ENCODE measurements at places on chromosomes 12 and 14.
A peak's percentile ranks its signal among the peaks of the same experiment; 100 is the strongest.

DNA sequence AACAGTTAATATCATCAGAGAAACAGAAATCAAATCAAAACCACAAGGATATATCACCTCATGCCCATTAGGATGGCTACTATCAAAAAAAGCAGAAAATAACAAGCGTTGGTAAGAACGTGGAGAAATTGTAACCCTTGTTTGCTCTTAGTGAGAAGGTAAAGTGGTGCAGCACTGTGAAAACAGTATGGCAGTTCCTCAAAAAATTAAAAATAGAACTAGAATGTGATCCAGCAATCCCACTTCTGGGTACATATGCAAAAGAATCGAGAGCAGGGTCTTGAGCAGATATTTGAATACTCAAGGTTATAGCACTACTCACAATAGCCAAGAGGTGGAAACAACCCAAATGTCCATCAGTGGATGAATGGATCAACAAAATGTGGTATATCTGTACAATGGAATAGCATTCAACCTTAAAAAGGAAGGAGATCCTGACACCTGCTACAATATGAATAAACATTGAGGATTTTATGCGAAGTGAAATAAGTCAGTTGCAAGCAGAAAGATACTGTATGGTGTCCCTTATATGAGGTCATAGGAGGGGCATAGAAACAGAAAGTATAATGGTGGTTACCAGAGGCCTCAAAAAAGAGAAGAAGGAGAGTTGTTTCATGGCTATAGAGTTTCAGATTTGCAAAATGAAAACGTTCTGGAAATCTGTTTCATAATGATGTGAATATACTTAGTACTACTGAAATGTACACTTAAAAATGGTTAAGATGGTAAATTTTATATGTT lies 131.0 kb upstream of the EEA1 start:
- DNase-seq: no peak

GRCh38 chr12:124902916-124903315 lies 11.5 kb downstream of the UBC start:
- no peak for DNase-seq

- no peak for DNase-seq
Measured at GRCh38 chr14:54125109-54125508, 168.5 kb upstream of the BMP4 start.

DNA sequence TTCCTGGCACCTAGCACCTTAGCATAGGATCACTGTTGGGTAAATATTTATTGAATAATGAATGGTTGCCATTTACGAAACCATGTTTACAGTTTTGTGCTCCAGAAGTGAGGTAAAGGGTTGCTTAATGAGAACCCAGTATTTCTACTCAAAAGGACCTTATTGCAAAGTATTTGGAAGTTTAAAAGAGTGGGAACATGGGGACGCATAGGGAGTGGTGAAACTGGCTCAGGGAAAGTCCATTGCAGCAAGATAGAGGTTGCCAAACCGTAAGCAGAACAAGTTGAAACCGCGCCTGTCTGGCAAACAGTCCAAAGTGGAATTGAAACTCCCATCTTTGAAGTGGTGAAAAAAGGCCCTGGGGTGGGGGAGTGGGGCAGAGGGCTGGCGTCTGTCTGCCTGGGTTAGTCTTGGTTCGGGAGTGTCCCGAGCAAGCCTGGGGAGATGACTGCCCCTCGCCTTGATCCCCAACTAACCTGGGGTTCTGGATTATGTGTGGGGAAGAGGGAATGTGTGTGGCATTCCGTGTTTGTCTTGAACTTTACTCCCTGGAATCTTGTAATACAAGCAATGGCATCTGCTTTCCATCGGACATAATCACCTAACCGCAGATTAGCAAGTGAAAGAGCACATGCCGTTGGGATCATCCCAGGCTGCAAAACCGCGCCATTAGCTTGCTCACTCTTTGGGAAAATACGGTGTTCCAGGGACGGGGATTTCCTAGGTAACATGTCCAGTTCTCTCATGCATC lies 7.2 kb downstream of the ALDH2 start:
- peak; percentile 59 for DNase-seq

DNA sequence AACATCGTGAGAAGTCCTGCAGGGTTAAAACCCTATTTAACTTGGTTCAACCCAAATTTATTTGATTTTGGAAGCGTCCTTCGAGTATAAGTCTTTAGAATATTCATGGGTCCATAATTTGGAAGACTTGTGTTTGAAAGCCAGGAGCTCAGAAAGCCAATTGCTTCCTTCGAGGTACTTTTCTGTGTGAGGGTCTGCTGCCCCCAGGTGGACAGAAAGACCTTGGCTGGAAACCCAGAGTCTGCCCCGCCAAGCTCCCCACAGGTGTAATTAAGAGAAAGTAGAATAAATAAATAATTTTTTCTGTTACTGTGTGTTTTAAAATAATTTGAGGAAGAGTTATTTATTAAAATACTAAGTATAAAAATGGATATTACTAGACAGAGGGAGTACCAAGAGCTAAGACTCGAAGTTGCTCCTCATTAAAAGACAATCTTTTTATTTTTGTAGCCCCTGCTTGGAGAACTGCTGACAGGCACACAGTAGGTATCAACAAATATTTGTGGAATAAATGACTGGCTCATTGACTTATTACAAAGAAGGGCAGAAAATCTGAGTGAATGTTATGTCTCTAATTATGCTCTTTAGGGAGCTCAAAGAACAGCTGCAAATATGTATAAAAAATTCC lies 105.8 kb downstream of the PAH start:
- DNase-seq: peak; percentile 13

- DNase-seq: no peak
Measured at GRCh38 chr12:91663310-91663709, 480.7 kb upstream of the DCN start.

DNA sequence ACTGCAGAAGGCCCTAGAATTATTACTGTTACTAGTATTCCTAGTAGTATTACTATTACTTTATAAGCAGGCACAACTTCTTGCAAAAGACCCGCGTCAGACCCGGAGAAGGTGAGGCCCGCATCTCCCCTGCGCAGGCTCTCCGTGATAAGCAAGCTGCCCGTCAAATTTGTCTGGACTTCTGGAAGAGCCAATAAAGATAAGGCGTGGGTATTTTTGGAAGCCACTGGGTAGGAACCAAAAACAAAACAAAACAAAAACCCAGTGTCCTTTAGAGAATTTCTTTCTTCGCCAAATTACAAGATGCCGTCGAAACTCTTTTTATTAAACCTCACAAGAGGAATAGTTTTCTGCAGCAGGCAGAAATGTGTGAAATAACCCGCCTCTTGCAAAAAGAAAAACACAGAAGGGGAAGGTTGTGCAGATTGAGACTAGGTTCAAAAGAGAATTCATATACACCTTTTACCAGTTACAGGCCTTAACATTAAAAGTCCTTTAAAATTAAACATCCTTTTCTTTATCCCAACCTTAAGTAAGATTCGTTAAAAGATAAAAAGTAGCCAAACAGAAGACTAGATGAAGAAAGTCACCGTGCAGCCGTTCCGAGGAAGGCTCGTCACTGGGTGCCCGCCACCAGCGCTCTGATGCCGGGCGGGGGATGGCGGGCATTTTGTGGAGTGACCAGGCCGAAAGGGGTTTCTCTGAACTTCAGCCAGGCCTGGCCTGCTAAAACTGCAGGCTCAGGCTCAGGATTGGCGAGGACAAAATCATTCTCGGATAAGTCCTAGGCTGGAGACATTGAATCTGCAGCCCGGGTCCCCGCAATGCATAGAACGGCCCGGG lies 1.6 kb downstream of the TBX5 start:
- DNase-seq: peak; percentile 54

- DNase-seq: peak; percentile 9
Measured at GRCh38 chr12:31897781-31898503, 61.3 kb upstream of the RESF1 start.

DNA sequence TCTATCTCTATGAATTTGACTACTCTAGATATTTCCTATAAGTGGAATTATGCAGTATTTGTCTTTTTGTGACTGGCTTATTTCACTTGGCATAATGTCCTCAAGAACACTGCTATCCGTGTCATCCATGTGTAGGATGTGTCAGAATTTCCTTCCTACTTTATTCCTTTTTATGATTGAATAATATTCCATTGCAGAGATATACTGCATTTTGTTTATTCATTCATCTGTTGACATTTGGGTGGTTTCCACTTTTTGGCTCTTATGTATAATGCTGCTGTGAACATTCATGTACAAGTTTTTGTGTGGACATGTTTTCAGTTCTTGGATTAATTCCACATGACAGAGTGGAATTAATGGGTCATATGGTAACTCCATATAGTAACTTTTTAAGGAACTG lies 45.7 kb upstream of the ATP2A2 start:
- no peak for DNase-seq

DNA sequence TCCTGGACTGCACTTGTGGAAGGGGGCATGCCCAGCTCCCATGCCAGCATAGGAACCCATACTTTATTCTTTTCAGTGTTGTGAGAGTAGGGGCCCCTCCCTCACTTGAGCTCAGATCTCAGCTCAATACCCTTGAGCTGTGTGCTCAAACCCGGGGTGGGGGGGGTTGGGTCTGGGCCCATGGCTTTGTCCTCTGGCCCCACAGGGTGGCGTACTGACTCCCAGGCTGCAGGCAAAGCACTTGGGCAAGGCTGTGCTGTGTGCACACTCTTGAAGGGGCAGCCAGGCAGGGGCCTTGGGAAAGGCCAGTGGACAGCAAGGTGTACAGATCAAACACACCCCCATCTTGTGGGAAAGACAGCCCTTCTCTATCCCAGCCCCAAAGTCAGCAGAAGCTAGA lies 81.8 kb downstream of the WIF1 start:
- no peak for DNase-seq

GRCh38 chr14:87745507-87746118 lies 247.4 kb downstream of the GALC start:
- peak; percentile 8 for DNase-seq

DNA sequence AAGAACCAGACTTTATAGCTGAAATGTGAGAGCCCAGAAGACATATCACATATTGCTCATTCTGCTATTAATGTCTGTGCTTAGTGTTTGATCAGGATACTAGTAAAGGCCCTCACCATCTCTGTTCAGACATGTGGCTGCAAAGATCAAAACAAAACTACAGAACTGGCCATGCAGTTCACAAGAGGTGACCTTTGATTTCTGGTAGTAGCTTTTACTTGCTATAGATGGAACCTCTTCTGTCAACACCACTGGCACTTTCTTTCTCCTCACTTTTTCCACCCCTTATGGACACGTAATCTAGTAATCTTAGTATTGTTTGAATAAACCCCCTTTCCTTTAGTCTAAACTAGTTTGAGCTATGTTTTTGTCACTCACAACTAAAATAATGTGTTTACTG lies 214.8 kb downstream of the EPS8 start:
- no peak for DNase-seq

GRCh38 chr12:82660541-82661325 lies 26.0 kb upstream of the TMTC2 start:
- DNase-seq: peak; percentile 5

DNA sequence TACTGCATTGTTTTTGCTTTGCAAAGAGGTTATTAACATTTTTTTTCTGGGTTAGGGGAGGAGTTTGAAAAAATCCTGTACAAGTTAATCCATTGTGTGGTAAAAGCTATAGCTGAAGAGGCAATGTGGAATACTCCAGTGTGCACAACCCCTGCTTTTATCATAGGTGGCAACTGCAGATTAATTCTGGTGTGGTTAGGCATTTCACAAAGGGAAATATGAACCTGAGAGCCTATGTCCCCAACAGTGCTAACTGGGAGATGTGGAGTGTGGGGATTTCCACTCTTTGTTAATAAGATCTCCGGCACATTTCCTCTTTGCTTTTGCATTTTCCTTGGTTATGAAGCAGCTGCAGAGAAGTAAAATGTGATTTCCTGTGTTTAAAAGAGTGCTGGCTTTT lies 33.6 kb downstream of the PRORP start:
- peak; percentile 60 for DNase-seq

DNA sequence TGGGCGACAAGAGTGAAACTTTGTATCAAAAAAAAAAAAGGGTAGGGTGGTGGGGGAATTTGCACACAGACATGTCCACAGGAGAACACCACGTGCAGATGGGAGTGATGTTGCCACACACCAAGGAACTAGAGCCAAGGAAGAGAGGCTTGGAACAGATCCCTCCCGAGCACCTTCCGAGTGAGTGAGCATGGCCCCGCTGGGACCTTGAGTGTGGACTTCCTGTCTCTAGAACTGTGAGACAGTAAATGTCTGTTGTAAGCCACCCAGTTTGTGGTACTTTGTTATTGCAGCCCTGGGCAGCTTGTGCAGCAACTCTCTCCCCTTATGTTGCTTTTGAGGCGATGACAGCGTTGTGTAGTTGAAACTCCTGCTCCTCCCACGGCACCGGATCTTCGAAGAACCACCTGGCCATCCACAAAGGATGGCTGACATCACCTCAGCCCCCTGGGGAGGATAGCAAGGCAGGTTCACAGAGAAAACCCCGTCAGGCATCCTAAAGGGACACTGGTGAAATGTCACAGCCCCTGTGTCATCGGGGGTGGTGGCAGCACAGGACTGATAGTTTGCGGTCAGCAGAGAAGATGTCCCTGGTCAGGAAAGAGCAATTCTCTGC lies 54.7 kb upstream of the PLEKHG3 start:
- peak; percentile 38 for DNase-seq

- DNase-seq: peak; percentile 59
Measured at GRCh38 chr12:48988030-48988649, 10.0 kb downstream of the WNT1 start.

DNA sequence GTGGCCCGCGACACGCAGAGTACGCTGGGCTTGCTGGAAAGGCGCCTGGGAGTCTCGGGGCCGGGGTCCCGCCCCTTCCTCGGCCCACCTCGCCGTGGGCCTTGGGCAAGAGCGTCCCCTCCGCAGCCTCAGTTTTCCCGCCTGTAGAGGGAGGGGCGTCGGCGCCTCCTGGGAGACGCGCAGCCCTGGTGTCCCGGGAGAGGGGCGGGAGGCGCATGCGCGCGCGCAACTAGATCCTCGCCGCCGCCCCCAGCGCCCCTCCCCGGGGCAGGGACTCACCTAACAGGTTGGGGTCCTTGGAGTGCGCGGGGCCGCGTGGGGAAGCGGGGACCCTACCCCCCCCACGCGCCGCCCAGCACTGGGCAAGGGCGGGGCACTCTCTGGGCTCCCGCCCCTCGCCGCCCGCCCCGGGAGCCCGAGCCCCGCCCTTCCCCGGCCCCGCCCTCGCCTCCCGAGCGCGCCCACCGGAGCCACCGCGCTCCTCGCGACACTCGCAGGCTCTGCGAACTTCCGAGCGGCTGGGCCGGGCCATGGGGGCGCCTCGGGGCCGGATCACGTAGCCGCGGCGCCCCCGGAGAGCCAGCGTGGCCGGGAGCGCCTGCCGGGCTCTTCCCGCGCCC lies at the start of gene KIF26A:
TSS of gene KIF26A (plus strand) at position 490 of the 620 bp plus-strand sequence. CDS start 136 bp downstream, outside the sequence.
- no peak for DNase-seq

- peak; percentile 31 for DNase-seq
Measured at GRCh38 chr14:45252366-45253069, 484 bp downstream of the MIS18BP1 start.

DNA sequence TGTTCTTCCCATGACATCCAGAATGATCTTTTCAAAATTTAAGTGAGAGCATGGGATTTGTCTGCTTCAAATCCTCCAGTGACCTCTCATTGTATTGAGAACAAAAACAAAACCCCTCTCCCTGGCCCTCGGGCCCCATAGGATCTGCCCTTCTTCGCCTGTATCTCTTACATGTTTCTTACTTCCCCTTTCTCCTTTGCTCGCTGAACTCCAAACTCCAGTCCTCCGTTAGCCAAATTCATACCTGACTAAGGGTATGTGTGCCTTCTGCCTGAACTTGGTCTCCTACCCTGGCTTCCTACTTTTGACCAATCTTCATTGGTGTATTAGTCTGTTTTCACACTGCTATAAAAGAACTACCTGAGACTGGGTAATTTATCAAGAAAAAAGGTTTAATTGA lies 13.2 kb upstream of the TSPAN11 start:
- no peak for DNase-seq

- peak; percentile 46 for DNase-seq
Measured at GRCh38 chr14:29716150-29716549, 211.5 kb downstream of the PRKD1 start.
